ENCODE measurements at places on chromosomes 7 and 10.

GRCh38 chr10:50621968-50622705, 1.6 kb downstream of the SGMS1 start:
- DNase-seq, result no peak

GRCh38 chr10:35606430-35606829, 1.3 kb downstream of the GJD4 start:
- no peak for DNase-seq

GRCh38 chr7:3859431-3859830, 558.4 kb downstream of the SDK1 start:
- no peak for DNase-seq

- DNase-seq, result no peak
Observed at GRCh38 chr7:134782121-134782623, 2.7 kb downstream of the CALD1 start.

DNA sequence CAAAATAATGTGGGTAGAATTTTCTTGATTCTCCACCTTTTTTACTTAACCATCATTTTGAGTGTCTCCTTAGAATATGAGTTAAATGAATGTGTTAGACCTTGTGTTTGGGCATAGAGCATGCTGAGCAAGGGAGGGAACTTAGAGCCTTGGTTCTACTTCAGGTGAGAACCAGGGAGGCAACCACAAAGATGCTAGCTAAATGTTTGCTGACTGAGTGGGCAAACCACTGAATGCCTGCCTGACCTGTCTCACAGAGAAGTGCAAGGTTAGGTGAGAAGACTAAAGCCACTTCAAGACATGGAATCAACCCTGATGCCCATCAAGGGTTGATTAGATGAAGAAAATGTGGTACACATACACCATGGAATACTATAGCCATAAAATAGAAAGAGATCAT, 242.6 kb upstream of the ZNF32 start:
- DNase-seq, result no peak

DNA sequence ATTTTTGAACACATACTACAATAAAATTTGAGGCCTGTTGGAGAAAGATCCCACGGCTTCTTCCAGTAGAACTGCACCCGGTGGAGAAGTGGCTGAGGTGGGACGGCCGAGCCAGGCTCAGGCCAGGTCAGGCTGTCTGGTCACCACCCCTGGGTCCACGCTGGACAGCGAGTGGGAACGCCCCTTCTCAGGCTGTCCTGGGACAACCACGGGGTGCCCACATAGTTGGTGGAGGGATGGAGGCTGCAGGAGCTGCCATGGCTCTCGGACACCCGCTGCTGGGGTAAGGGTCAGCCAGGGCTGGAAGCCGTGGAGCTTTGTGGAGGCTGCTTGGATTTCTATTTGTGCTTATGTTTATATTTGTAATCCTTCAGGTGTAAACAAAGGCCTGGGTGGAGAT, 206.5 kb downstream of the DNAJB6 start:
- no peak for DNase-seq

GRCh38 chr7:2171855-2172254, 60.9 kb downstream of the MAD1L1 start:
- no peak for DNase-seq

DNA sequence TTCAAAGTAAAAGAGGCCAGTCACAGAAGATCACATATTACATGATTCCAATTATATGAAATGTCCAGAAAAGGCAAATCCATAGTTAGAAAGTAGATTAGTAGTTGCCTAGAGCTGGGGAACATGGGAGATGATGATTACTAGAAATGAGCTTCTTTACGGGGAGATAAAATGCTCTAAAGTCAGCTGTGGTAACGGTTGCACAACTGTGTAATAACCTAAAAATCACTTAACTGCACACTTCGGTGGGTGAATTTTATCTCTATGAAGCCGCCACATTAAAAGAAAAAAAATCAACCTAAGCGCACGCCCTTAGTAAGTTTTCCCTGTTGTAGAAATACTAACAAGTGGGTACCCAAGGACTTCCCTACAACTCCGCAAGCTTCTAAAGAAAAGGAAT, 15.9 kb downstream of the XRCC2 start:
- no peak for DNase-seq

- DNase-seq, result no peak
Observed at GRCh38 chr10:4568086-4568485, 257.9 kb upstream of the AKR1E2 start.

GRCh38 chr10:85187047-85187446, 858.7 kb downstream of the CCSER2 start:
- no peak for DNase-seq

- no peak for DNase-seq
Observed at GRCh38 chr7:21639206-21639868, 96.5 kb downstream of the DNAH11 start.

DNA sequence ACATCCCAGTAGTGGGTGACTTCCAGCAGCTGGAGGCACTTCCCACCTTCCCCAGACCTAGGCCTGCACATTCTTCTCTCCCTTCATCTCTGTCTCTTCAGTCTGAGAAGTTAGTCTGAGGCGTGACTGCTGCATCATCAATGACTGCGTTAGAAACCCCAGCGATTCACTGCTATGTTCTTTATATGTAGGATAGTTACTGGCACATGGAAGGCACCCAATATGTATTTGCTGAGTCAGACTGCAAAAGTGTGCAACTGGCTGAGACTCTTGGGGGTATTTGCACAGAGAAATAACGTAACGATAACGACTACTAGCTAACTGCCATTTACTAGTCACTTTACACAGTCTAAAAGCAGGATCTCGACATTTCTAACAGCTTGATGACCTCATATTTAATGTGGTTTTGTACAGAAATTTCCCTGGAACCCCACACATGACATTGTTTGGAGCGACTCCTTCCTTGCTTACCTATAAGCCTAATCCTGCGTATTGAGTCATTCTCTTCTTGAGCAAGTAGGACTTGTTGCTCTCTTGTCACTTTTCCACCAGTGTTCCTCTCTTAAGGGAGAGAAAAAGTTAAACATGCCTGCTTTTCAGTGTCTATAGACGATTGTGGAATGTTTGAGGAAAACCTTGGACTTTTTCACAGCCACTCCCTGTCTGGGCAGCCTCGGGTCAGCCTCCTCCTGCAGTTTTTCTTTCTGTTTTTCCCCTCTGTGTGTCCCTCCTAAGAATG, 45.5 kb downstream of the THNSL1 start:
- no peak for DNase-seq

DNA sequence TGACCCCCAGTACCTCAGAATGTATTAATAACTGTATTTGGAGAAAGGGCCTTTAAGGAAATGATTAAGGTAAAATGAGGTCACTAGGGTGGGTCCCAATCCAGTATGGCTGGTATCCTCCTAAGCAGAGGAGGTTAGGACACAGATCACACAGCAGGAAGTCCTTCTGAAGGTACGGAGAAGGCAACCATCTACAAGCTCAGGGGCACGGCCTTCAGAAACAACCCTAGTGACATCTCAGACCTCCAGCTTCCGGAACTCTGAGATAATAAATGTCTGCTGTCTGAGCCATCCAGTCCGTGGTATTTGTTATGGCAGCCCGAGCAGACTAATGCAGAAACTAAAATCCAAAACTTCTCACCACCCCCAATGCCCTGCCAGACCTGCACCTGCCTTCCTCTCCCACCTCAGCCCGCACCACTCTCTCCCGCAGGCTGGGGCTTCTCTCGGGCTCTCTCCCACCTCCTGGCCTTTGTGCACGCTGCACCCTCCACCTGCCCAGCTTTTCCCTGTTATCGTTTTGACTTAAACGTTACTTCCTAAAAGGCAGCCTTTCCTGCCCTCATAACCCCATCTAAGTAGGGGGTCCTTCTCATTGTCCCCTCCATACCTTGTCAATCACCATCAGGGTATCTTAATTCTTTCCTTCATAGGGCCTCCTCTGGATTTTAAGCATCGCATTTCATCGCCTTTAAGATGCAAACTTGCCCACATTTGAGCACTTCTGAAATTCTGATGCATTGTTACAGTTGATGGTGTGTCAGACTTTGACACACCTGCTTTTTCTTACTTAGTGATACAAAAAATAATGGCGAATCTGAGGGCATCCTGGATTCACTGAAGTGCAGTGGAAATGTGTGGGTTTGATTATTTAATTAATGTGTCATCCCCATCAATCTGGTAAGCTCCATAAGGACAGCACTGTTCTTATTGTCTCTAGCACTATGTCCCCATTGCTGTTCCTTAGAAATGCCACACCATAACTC, 32.2 kb upstream of the AQP1 start:
- DNase-seq, result no peak

All from stimulated activated CD8-positive, alpha-beta memory T cell treated with anti-CD3 and anti-CD28 coated beads, Interleukin-4, amount 100 ng/mL, for 4 hours (primary cell).